Activated CD4-positive, alpha-beta T cell treated with anti-CD3 and anti-CD28 coated beads for 36 hours (primary cell): ENCODE measurements at places on chromosomes 5 and 9. TPM values are rescaled to one million over a fixed set of nuclear protein-coding genes. Genes with fewer than 3 reads are reported as not detected.

LPAR1 gene
- not detected for total RNA-seq

ANKRD55 gene
- total RNA-seq = 3.7 TPM

ACOT12 gene
- total RNA-seq = not detected

SNCB gene
- total RNA-seq = 0.46 TPM

ASPN gene
- total RNA-seq = not detected

PAX5 gene
- total RNA-seq = 0.51 TPM

SHB gene
- 1.3 TPM for total RNA-seq

ARL10 gene
- 12.3 TPM for total RNA-seq

CCNJL gene
- not detected for total RNA-seq

GRCh38 chr9:16289639-16290038 is 580.8 kb downstream of the BNC2 start:
- no peak for DNase-seq

DNA sequence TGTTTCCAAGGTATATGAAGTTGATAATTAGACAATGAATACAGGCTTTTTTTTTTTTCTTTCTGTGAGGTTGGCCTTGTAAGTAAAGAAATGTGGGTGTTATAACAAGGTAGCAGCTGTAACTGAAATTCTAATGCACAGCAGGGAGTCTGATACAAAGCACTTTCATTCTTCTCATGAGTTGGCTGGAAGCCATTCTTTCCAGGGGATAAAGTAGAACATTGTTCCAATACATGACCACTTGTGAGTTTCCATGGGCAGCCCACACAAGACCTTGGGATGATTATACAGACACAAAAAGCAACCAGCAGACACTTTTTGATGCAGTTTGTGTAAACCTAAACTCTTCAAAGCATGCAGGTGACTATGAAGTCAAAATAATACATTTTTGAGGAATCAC is 1785.9 kb upstream of the WWC1 start:
- no peak for DNase-seq

DNA sequence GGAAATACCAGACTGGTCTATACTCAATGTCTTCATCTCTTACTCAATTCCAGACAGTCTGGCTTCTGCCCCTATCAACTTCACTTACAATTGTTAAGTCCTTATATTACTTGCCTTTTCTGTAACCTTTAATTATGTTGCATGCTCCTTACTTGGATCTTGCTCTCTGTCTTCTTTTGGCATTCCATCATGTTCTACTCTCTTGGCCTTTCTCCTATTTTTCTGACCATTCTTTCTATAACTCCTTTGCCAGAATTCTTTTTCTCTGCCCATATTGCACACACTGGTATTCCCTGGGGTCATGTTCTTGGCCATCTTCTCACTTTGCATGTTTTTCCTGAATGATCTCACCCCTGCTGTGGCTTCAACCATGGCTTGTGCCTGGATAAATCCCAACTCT is 209.8 kb upstream of the ZNF462 start:
- DNase-seq = no peak

DNA sequence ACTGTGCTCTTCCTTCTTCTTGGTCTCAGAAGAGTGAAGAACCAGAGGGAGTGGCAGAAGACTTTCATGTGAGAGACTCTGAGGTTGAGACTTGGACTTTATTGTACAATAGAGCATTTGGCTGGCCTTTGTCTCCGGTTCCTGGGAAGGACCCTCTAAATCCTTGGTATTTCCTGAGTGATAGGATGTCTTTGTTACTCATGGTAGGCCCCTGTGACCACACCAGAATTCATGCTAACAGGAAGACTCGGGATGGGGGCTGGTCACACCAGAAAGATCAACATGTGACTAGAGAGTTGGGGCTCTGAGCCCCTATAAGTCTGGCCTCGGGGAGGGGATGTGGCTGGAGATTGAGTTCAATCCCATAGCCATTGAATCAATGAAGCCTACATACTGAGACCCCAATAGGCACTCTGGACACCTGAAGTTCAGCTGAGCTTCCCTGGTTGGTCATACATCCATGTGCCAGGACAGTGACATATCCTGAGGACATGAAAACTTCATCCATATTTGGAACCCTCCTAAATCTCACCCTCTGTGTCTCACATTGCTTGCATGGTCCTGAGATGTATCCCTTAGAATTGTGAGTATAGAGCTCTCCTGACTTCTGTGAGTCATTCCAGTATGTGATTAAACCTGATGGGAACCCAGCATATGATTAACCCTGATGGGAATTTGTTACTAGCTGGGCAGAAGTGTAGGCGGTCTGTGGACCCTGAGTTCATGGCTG is 201.7 kb downstream of the GADD45G start:
- no peak for DNase-seq

DNA sequence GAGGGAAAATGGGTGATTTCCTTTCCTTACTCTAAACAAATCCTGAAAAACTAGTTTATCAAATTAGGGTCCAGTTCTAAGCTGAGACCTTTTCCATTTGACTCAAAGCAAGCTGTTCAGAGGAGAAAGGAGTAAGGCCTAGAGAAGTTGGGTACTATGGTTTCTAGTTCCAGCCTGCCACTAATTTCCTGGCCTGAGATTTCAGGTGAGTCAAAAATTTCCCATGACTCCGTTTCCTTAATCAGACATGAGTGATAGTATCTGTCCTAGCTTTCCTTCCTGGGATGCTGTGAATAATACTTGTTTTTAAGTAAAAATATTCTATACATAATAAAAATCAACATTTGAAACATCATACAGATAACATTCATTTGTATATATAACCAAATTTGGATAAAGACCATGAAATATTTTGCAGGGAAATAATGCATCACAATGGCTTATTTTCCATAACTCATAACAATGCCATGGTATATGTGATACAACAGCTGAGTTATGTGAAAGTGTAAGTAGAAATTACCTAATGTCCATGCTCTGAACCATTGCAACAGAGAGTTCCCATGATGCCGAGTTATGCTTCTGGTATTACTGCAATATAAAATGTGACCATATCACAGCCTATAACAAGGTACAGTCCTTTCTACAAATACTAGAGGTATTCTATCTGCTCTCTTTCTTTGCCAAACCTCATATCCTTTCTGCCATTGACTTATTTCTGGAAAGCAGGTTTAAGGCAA is 142.7 kb downstream of the MLLT3 start:
- no peak for DNase-seq

- peak; percentile 79 for DNase-seq
Measured at GRCh38 chr5:135977375-135977928, 22.7 kb upstream of the LECT2 start.

- DNase-seq = no peak
Measured at GRCh38 chr5:176773408-176774035, 36.8 kb upstream of the UNC5A start.

GRCh38 chr5:10453545-10453944 is 11.9 kb downstream of the ROPN1L start:
- DNase-seq = no peak

- DNase-seq = no peak
Measured at GRCh38 chr5:95858023-95858461, 35.5 kb upstream of the GLRX start.

DNA sequence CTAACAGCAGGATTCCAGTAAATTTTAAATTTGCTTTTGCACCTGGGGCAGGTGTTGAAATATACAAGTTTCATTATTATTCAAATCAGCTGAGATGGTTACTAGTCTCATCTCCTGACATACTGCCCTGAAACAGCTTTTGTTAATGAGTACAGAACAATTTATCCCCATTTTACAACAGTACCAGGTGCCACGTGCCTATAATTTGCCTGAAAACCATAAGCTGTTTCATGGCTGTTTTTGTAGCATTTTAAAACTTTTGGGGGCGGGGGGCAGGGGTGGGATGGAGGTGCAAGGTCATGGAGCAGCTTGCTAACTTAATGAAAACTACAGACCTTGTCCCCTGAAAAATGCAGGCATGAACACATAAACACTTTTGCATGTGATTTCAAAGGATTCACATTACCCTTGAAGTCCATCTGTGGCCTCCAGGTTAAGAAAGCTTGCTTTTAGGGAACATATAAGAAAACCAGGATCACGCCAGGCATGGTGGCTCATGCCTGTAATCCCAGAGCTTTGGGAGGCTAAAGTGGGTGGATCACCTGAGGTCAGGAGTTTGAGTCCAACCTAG is 42.1 kb downstream of the TIMD4 start:
- no peak for DNase-seq

DNA sequence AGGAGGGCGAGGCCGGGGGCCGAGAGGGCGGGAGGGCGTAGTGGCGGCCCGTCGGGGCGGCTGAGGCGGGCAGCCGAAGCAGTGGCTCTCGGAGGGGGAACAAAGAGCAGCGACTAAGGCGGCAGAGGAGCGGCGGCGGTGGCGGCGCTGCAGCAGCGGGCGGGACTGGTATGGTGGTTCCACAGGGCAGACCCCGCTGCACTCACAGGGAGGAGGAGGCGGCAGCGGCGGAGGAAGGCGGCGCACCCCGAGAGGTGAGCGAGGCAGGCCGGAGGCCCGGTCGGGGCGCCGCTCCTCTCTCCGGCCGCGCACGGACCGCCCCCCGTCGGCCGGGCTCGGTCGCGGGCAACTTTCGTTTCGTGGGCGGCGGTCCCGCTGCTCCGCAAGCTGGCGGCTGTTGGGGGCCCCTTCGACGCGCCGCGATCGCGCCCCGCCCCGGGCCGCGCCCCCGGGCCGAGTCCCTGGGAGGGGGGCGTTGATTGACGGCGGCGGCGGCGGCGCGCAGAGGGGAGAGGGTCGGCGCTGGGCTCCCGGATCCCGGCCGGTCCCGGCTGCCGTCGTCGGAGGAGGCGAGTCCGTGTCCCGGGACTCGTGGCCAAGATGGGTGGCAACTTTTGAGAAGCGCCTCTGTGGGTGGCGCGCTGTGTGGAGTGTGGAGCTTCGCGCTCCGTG is 467 bp downstream of the CNOT6 start:
- peak; percentile 57 for DNase-seq

DNA sequence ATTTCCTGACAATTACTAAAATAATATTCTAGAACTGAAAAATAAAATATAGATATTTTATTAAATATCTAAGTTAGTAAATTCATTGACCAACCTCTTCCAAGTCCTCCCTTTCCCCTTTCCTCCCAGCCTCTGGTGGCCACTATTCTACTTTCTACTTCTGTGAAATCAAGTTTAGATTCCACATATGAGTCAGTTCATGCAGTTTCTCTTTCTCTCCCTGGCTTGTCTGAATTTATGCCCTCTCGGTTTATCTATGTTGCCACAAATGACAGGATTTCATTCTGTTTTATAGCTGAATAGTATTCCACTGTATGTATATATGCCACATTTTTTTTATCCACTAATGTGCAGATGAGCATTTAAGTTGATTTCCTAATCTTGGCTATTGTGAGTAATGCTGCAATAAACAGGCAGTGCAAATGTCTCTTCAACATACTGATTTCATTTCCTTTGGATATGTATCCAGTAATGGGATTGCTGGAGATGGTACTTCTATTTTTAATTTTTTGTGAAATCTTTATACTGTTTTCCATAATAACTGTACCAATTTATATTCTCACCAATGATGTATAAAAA is 52.3 kb downstream of the WDR36 start:
- no peak for DNase-seq

GRCh38 chr9:86122311-86122710 is 23.0 kb upstream of the GOLM1 start:
- no peak for DNase-seq

DNA sequence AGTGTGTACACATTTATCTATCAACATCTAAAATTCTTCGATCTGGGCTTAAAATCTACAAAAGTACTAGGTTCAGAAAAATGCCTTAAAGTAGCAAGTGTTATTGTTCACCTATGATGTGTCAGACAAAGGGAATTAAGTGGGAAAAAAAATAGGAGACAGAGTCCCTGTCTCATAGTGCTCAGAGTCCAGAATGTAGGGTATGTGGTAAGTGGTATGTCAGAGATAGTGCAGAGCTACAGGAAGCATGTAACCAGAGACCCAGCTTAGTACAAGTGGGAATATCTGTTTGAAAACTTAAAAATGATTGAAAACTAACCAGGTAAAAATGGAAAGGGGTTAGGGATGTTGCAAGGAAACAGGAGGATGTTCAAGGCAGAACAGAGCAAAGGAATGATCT is 482.8 kb downstream of the ELAVL2 start:
- no peak for DNase-seq

DNA sequence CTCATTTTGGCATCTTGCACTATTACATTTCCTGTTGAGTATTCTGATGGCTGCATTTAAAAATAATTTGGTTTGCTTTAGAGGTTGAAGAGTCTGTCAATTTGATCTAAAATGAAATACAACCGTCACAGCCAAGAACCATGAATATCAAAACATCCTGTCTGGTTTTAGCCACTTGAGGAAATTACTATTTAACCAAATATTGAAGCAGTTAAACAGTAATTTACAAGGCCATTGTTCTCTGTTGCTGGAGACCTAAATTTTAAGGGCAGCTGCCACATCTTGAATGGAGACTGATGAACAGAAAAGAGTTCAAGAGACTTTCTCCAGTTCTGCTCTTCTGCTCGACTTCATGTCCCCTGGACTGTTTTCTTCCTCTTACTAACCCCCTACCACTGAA is 549.4 kb downstream of the LRRC70 start:
- DNase-seq = no peak

- DNase-seq = no peak
Measured at GRCh38 chr9:935348-935965, 41.0 kb upstream of the DMRT3 start.

GRCh38 chr9:74771672-74772071 is 116.0 kb downstream of the TRPM6 start:
- no peak for DNase-seq
